Cortex of kidney (tissue), 1 donor: ENCODE measurements at places on chromosomes 3 and 15.

GRCh38 chr15:66270932-66271331 is 17.4 kb upstream of the MEGF11 start:
- no peak for DNase-seq

GRCh38 chr3:99175276-99175812 is 273.8 kb upstream of the DCBLD2 start:
- no peak for DNase-seq

- no peak for DNase-seq
Observed at GRCh38 chr3:99845999-99846398, 28.3 kb downstream of the CMSS1 start.

DNA sequence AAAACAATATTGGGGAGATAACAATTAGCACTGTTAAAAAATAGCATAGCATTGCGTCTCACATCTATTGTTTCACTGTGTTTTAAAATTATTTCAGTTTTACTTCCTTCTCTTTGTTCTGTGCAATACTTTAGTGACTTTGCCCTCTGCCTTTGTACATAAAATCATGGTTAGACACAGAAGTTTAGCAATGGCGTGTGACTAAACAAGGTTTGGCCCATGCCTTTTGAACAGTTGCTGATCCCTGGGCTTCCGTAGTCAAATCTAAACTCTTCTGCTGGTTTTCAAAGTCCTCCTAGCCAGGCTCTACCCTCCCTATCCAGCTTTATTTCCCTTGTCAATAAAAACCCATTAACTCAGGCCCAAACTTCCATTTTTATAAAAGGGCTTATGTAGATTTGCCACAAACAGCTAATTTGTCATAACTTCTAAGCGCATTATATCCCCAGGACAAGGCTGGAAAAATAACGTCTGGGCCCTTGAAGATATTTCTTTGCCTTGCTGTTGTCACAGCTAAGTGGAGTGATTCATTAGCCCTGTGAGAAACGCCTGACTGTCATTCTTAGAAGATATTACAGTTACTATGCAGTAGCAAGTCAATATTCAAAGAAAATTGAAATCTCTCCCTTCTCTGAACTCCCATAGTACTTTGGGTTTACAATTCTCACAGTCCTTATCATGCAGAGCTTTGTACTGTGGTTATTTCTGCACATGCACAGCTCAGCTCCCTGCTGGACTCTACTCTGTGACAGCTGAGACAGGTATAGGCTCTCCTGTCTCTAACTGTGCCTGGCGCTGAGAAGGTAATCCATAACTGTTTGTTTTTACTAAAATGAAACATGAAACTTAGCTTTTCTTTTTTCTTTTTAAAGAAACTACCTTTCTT is 123.4 kb upstream of the SLC24A5 start:
- DNase-seq, result no peak

DNA sequence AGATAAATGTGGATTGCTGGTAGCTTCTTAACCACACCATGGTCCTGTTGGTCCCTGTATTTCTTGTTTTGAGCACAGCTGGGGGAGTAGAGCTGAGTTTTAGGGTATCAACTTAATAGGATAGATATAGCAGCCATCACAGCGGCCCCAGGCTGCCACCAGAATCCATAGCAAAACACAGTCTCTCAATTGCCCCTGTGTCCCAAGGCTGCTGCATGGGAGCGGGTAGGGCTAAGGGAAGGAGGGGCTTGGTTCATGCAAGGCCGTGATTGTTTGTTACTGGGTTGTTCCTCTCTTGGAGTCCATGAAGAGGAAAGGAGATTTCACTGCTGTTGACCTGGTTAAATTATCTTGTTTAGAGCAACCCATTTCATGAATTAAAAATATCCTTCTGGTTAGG is 22.1 kb downstream of the ARNT2 start:
- no peak for DNase-seq

DNA sequence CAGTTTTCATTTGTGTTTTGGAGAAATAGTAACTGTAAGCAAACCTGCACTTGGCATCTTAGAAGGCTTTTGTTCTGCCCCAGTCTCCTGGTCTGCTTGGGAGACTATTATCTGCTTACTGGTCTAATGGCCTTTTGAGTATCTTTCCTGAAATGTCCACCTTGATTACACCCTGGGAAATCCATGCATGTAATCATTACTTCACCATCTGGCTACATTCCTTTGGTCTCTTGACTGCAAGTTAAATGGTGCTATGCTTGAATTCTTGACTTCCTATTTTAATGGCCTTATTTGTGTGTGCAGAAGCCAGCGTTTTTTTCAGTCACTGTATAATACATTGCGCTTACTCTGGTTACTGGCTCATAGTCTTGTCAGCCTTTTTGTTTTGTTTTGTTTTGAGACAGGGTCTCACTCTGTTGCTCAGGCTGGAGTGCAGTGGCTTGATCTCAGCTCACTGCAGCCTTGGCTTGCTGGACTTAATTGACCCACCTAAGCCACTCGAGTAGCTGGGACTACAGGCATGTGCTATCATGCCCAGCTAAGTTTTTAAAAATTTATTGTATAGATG is 30.0 kb downstream of the CHD2 start:
- no peak for DNase-seq

GRCh38 chr15:32104061-32104995 is 74.0 kb downstream of the CHRNA7 start:
- DNase-seq, result no peak

GRCh38 chr15:63677778-63678177 is 80.6 kb downstream of the FBXL22 start:
- no peak for DNase-seq

DNA sequence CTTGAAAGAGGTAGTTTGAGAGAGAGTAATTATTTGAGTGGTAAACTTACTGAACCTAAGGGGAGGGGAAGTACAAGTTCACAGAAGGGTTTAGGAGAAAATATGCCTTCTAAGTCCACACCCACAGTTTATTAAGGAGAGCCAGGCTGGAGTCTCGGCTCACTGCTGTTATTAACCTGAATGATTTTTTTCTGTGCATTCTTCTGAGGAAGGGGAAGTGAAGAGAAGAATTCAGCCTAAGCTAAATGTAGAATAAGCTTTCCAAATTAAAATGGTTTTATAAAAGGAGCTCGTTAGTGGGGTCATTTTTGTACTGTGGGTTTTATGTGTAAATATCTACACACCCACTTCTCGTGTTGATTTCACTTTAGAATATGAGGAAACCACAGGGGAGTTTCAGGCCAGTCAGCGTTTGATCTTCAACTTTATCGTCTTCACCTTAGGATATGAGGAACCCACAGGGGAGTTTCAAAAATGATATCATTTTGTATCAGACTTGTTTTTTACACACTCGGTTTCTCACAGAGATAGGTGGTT is 1.5 kb downstream of the WHAMM start:
- DNase-seq, result no peak

DNA sequence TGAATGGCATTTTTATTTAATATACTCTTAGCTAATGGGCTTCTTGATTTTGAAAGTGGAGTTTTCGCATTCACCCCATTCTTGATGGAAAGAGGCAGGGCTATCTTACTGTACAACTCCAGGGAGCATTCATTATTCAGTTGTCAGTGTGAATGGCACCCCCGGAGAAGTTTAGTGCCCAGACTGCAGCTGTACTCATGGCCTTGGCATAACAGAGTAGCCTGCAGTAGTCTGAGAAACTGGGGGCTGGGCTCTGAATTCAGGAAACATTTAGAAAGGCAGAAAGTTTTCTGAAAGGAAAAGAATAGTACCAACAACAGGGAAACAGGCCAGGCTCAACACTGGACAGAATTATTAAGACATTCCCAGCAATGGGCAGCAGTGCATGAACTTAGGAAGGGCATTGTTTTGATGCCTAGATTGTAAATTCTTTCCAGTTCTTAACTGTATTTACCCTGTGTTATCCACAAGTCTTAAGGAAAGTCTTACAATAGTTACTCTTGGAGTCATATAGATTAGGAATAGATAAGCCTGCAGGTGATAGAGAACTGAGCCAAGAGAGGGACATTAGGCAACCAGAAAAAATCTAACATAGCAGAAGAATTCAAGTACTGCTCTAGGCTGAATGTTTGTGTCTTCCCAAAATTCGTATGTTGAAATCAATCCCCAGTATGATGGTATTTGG is 44.4 kb downstream of the TIPARP start:
- no peak for DNase-seq

GRCh38 chr3:183085634-183086390 is 13.5 kb downstream of the MCCC1 start:
- no peak for DNase-seq

GRCh38 chr3:191238321-191238817 is 39.3 kb downstream of the OSTN start:
- DNase-seq, result no peak

GRCh38 chr15:31262143-31262530 is 64.5 kb upstream of the KLF13 start:
- DNase-seq, result no peak

GRCh38 chr3:58994746-58995330 is 55.0 kb downstream of the CFAP20DC start:
- no peak for DNase-seq

DNA sequence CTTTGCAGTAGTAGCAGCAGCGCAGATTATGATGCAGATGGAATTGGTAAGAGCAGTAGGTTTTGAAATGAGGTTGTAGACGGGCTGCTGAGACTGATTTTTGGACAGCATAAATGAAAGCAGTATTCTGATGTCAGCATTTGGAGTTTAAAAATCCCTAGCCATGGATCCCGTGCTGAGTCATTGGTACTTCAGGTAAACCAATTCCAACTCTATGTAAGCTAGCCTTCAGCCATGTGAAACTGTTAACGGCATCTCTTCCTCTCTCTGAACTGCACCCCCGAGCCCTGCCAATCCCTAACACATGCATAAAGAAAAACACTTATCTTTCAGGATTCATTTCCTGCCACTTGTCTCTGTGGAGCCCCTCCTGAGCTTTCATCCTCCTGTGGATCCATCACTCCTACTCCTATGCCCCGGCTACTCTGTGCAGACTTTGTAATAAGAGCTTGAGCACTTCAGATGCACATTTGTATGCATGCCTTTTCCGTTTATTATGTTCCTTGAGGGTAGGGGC is 119.0 kb downstream of the AKAP13 start:
- DNase-seq, result no peak

DNA sequence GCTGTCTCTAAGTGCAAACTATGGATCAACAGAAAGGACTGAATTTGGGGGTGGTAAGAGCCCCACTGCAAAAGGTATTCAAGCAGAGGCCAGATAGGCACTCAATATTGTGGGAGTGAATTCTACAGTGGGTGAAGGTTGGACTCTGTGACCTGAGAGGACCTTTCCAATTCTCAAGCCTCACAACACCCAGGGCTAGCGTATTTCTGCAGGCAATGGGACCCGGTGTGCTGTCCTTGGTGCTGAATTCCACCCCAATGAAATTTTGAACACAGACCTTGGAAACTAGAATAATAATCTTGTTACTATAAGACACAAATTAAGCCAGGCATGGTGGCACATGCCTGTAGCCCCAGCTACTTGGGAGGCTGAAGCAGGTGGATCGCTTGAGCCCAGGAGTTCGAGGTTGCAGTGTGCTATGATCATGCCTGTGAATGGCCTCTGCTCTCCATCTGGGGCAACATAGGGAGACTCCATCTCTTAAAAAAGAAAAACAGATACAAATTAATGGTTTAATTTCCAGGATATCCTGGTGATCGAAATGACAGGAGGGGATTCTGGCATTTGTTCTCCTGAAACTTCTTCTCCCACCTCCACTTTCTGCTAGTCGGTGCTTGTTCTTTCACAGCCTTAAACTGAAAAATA is 135.4 kb downstream of the RAB11A start:
- DNase-seq, result no peak

- no peak for DNase-seq
Observed at GRCh38 chr15:77505556-77505955, 84.9 kb downstream of the HMG20A start.

DNA sequence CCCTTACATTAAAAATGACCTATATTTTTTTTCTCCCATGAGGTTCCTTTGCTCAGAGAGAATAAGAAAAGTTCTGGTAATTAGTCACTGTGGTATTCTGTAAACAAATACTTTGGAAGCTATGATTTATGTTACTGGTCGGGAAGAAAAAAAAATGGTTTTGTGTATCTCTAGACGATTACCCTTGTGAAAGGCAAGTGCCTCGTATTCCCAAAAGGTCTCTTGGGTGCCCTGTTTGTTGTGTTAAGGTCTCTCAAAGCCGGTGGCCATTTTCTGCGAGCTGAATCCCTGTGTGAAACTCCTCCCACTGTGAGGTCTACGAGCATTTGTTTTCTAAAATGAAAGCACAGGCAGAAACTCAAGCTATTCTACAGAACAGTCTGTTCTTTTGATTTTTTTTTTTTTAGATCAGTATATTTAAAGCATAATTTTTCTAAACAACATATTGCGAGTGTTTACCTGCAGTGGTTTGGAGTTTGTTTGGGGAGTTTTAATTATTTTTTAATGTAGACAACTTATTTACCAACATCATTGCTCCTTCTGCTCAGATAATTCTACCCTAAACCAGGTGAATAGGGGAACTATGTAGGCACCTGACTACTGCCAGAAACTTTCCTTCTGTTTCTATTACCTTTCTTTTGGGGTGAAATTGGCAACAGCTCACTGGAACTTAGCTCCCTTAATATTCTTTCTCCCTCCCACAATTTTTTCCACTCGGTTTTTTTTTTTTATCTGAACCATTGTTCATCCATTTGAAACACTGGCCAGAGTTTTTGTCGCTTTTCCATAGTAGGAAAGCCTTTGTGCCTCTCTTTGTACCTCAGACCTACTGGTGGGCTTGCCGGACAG is 44.0 kb downstream of the ZBTB38 start:
- no peak for DNase-seq

GRCh38 chr3:187831125-187832051 is 86.1 kb upstream of the BCL6 start:
- DNase-seq, result no peak

- DNase-seq, result no peak
Observed at GRCh38 chr3:108946292-108947285, 7.1 kb downstream of the GUCA1C start.

GRCh38 chr3:39550354-39551051 is 83.0 kb downstream of the MOBP start:
- DNase-seq, result no peak

- DNase-seq, result no peak
Observed at GRCh38 chr3:149266736-149267135, 45.1 kb upstream of the CP start.

DNA sequence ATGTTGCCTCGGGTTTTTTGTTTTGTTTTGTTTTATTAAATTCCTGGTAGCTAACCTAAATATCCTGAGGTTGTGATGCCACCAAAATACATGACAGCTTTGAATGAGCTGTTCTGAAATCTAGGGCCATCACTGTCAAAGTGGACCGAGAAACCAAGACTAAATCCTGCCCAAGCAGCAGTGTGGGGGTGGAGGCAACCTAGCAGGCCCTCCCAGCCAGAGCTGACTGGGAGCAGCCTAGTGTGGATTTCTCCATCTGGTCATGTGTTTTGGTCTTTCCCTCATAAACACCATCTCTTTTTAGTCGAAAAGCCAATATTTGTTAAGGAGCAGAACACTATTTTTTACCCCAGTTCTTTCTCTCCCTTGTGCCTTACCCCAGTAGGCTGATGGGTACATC is 52.2 kb downstream of the LARS2 start:
- no peak for DNase-seq
